ENCODE measurements at places on chromosomes 6 and 20.
A peak's percentile ranks its signal among the peaks of the same experiment; 100 is the strongest.

- DNase-seq, result peak; percentile 24
These were observed 82.2 kb downstream of the CDYL start for GRCh38 chr6:4858194-4859015.

DNA sequence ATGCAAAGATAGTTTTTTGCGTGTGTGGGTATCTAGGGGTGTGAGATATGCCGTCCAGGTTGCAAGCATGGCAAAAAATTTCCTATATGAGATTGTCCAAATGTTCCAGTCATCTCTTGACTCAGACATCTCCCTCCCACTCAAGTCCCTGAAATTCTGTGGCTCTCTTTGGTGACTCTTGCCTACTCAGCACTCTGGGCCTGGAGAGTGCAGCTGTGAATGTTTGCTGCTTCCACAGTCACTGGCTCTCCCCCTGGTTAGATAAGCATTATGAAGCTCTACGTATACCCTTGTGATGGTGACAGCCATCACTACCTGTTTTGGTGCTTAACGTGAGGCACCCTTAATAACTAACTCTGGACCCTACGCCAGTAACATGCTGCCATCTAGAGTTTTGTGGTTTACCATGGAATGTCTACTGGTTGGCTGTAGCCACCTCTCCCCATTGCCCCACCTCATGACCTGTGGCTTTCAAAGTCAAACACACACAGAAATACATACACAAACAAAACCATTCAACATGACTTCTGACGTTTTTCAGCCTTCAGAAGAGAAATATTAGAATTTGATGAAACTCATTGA, 621.9 kb upstream of the CITED2 start:
- peak; percentile 35 for DNase-seq

DNA sequence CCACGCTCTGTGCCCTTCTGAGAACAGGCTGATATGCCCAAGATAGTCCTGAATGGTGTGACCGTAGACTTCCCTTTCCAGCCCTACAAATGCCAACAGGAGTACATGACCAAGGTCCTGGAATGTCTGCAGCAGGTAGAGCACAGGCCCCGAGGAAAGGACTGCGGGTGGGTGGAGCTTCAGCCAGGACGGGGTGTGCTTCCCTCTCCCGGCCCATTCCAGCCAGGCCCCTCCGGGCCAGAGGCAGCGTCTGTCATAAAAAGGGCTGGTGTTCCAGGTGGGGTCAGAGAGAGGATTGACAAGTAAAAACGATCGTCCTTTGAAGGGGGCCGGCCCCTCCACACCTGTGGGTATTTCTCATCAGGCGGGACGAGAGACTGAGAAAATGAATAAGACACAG, 1.3 kb downstream of the RTEL1 start:
- no peak for DNase-seq

GRCh38 chr20:18511571-18511970, 3.8 kb downstream of the SEC23B start:
- peak; percentile 4 for DNase-seq

GRCh38 chr20:63025534-63026331, 19.0 kb upstream of the BHLHE23 start:
- peak; percentile 50 for DNase-seq

- DNase-seq, result no peak
These were observed 10.6 kb downstream of the PACSIN1 start for GRCh38 chr6:34476447-34476846.

DNA sequence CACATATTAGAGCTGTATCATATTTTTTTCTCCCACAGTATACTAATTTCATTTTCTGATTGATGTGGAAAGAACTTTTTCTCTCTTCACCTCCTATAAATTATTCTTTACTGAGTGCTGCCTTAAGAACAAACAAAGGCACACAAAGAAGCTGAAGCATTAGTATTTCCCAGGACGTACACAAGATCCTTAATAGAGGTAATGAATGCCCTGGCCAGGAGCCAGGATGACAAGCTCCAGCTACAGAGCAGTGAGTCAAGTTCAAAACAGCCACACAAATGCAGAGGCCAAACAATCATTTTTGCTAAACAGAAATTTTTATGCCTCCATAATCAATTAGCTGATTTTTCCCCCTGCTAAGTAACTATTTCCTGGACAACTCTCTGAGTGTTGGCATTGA, 639.6 kb downstream of the EPHA7 start:
- no peak for DNase-seq

DNA sequence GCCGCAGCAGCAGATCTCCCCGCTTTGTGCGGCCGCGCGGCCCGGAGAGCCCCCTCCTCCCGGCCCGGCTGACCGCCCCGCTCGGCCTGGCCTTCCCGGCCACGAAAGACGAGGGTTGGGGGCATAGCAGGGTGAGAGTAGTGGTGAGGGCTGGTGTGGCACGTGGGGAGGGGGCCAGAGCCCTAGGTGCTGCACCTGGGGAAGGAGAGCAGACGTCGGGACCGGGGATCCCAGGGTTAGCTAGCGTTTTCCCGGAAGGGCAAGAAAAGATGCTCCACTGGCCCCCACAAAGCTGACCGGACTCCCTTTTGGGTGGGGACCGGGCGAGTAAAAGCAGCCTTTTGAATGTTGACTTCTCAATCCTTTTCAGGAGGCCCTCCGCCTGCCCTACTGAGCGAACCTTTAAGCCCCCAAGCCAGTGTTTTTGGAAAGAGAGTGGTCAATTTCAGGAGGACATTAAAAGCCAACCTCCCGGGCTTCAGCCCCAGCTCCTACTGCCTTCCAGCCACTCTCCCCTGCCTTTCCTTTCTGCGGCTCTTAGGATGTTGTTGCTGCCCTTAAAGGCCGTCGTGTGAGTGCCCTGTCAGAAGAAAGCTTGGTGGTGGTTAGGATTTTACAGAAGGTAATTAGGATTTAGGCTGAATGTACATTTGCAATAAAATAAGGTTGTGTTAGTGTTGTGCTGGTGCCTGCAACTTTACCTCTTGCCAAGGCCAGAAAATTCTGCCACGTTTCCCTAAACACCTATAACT, 648 bp upstream of the BACH2 start:
- no peak for DNase-seq

GRCh38 chr20:50488236-50488806, 21.9 kb upstream of the PTPN1 start:
- DNase-seq, result no peak

DNA sequence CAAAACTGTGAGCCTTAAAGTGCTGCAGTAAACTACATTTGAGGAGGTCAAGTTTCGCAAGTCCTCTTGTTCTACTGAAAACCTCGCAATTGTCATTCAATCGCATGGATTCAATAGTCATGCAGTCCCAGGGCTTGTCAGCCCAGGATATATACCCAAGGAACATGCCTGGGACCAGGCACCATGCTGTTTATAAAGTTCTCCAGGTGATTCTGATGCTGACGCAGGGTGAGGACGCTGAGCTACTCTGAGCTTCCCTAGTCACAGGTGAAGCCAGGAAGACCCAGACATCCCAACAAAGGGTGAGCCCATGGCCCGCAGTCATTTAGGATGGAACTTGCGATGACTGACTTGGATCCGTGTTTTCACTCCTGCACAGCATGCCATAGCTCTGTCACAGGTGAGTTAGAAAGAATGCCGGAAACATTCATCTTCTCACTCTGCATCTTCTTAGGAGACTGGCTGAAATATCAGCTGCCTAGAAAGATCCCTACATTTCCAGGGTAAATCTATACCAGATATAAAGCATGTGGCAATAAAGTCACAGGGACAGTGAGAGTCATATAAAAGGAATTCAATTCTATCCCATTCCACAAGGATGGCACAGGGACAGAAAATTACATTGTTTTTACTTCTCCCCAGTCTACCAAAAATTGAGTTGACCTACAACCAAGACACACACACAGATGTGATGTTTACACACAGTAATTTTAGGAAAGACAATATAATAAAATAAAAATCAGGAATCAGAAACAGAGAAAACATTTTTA, 27.0 kb upstream of the SSTR4 start:
- DNase-seq, result no peak

DNA sequence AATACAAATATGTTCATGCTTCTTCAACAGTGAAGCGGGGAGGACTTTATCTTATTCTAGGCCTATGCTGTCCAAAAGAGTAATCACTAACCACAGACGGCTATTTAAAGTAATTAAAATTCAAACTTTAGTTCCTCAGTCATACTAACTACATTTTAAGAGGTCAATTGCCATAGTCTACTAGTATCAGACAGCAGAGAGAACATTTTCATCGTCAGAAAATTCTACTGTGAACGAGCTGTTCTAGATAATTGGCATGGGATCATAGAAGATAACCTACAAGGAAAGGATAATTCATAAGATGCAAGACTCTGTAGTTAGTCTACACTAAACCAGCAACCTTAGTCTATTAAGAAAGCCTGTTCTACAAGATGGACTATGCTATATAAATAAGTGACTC, 44.4 kb downstream of the PRKN start:
- no peak for DNase-seq

DNA sequence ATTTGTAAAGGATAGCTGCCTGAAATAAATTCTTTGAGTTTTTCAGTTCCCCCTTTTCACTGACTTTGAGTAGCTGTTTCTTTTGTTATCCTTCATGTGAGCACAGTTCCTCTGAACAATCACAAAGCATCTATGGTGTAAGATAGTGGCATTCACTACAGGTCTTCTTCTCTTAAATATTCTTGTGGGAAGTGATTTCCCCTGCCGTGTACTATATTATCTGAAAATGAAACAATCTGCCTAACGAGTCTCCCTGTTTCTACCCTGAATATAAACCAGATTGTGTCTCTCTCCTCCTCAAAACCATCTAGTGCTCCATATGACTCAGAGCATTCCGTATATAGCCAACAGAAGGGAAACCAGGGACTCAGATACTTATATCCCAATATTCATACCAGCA, 380.1 kb upstream of the SOX4 start:
- no peak for DNase-seq

DNA sequence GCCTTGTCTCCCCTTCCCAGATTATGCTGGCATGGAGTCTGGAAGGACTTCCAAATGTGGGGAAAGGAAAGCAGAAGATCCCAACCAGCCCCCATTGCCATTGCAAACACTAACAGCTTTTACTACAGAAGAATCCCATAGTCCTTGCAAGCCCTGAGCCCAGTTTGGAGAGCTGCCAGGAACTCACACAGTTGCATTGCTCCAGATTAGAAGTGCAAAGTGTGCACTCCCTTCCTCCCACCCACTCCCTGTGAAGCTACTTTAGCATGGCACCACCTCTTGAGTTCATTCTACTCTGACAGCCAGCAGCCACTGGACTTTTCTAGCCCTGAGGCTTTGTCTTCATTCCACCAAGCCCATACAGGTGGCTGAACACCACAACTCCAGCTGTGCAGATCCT, 67.6 kb downstream of the SLC22A2 start:
- no peak for DNase-seq

GRCh38 chr6:14037402-14038277, 79.9 kb upstream of the CD83 start:
- no peak for DNase-seq

DNA sequence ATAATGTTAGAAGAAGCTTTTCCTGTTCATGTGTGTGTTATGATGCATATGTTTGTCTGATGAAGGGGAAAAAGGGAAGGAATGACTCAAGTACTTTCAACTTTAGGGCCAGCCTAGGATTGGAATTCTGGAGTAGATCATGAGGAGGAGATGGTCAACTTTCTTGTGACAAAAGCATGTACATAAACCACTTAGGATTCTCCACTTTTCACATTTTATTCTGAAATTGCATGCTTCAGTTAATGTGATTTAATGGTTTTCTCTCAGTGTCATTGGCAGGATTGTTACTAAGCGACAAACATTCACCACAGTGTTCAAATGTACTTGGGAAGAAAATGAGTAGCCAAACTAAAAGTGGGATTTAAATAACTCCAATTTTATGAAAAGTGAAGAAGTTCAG, 80.1 kb downstream of the UTRN start:
- no peak for DNase-seq

DNA sequence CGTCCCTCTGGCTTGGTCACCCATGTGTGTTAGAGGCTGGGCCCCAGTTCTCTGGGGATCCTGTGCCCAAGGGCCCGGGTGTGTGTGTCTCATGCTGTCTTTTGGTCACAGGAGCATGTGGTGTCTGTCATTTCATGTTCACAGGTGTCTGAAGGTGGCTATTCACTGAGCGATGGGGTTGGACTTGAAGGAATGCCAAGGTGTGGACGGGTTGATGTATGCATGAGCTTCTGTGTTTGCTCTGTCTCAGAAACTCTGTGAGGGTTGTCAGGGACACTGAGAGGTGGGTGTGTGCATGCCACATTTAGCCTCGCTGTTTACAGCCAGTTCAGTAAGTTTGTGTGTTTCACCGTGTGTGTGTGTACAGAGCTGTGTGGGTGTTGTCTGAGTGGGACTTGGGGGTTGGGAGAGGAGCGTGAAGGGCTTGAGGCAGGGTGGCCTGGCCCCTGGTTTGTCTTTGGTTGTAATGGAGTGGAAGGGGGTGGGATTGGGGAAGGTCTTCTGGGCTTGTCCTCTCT, 1.2 kb downstream of the DDR1 start:
- DNase-seq, result no peak

- DNase-seq, result no peak
These were observed 39.8 kb upstream of the PTPN1 start for GRCh38 chr20:50470264-50470858.

DNA sequence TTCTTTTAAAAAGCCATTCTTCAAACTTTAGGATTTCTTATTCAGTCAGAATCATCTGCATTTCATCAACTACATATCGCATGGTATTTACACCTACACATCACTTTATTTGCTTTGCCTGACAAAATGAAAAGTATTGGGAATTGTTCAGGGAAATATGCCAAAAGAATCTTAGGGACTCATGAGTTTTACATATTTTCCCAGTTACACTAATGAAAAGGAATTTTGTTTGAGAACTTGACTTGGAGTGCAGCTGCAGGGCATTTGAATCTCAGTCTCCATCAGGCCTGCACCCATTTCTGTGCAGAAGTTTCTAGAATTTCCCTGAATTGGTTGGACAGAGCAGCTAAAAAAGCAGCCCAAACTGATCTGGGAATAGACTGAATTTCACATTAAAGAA, 65.3 kb downstream of the MTHFD1L start:
- no peak for DNase-seq

DNA sequence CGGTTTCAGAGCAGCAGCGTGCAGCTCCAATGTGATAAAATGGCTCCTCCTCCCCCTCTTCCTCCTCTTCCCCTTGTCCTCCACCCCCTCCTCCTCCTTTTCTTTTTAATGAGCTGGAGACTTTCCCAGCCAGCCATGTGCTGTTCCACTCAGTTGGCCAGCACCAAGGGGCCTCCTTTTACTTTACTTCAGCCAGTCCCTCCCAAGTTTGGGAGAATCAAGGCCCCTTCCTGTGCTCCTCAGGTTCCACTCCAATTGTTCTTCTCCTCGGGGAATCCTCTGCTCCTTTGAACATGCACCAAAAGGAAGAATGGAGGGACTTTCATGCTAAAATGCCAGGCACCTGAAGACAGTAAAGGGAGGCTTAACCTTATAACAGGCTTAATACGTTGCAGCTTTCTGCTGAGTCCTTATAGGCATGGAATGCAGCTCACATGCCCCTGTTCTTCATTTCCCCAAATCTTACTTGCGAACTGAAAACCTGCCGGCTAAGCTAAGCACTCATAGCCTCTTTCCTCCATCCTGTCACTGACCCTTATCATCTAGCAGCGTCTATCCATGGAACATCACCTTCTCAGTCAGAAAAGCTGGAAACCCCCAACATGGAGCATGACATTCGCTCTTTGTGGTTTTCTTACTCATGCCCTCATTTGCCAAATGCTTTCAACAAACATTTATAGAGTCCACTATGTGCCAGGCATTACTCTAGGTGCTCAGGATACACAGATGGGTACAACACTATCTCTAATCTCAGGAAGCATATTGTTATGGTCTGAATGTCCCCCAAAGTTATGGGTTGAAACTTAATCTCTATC, 170.6 kb downstream of the PHACTR1 start:
- no peak for DNase-seq

All from KBM-7 (cell line).